ENCODE measurements at places on chromosomes 6 and 20. TPM values are rescaled to one million over a fixed set of nuclear protein-coding genes. Genes with fewer than 3 reads are reported as not detected.

Gene EEF1A1
- total RNA-seq, result 7,643 TPM

Gene DOK5
- total RNA-seq, result 1.0 TPM

Gene CST1
- total RNA-seq, result 0.39 TPM

Gene BANF2
- total RNA-seq, result not detected

Gene MUCL3
- not detected for total RNA-seq

Gene ABHD16B
- not detected for total RNA-seq

Gene APCDD1L
- 0.46 TPM for total RNA-seq

Gene TCF15
- 0.86 TPM for total RNA-seq

Gene GATA5
- total RNA-seq, result 103 TPM

Gene PMEPA1
- 2.4 TPM for total RNA-seq

Gene TMEM170B
- total RNA-seq, result 3.0 TPM

Gene RAE1
- total RNA-seq, result 46.1 TPM

Gene GFRAL
- not detected for total RNA-seq

Gene RPRD1B
- 26.2 TPM for total RNA-seq

Gene PRKN
- 28.1 TPM for total RNA-seq

Gene IL17F
- total RNA-seq, result not detected

Gene RHAG
- total RNA-seq, result not detected

Gene PCMT1
- 197 TPM for total RNA-seq

Gene AHCY
- 263 TPM for total RNA-seq

Gene PPT2
- total RNA-seq, result 147 TPM

Gene BHLHE23
- not detected for total RNA-seq

All from cardiac muscle cell (in vitro differentiated cells and primary cell).